IMR-90 (cell line): ENCODE measurements at places on chromosomes 13 and 19. TPM values are rescaled to one million over a fixed set of nuclear protein-coding genes. Genes with fewer than 3 reads are reported as not detected.

- peaks cover 2% of the 10 kb centered on the region; the same call in 1 of the 2 replicates for H3K4me1 ChIP-seq
- H3K27me3 ChIP-seq: no peaks in the 10 kb centered on the region
- H3K36me3 ChIP-seq: peaks cover 24% of the 10 kb centered on the region
- H3K27ac ChIP-seq: peak overlapping the region; percentile 35
- DNase-seq: peak; percentile 92
- no peak overlapping the region for H3K4me3 ChIP-seq
Measured at GRCh38 chr19:4815426-4816201, 15.9 kb downstream of the TICAM1 start.

DNA sequence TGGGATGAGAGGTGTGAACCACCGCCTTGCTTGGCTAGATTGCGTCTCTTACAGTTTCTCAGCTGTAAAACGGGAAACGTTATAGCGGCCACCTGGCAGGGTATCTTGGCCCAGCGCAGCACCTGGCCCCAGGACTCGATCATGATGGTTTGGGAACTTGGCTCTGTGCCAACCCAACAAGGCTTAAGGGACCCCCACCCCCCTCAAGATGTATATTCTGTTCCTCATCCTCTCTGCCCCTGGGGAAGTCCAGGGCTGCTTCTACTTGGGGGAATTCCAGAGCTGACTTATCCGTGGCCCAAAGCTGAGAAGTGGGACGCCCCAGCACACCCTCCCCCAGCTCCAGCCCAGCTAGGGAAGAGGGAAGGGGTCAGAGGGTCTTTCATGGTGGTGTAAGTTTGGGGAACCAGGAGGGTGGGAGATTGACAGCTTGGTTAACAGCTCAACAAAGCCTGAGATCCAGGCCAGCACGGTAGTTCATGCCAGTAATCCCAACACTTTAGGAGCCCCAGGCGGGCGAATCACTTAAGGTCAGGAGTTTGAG is 695 bp downstream of the ICAM1 start:
- H3K36me3 ChIP-seq: no peaks in the 10 kb centered on the region
- H3K27ac ChIP-seq: no peak overlapping the region
- peaks cover 5% of the 10 kb centered on the region; the same call in 1 of the 2 replicates for H3K4me1 ChIP-seq
- no peaks in the 10 kb centered on the region; the same call in 1 of the 2 replicates for H3K27me3 ChIP-seq
- DNase-seq: peak; percentile 56

GRCh38 chr19:43743059-43743458 is 11.7 kb downstream of the SMG9 start:
- no peaks in the 10 kb centered on the region for H3K27me3 ChIP-seq
- 0 out of 2 replicates have a peak, but pooled peaks cover 1% of the 10 kb centered on the region for H3K4me1 ChIP-seq
- peak; percentile 57 for DNase-seq
- peaks cover 57% of the 10 kb centered on the region for H3K36me3 ChIP-seq
- H3K27ac ChIP-seq: no peak overlapping the region
- no peak overlapping the region for H3K4me3 ChIP-seq

DNA sequence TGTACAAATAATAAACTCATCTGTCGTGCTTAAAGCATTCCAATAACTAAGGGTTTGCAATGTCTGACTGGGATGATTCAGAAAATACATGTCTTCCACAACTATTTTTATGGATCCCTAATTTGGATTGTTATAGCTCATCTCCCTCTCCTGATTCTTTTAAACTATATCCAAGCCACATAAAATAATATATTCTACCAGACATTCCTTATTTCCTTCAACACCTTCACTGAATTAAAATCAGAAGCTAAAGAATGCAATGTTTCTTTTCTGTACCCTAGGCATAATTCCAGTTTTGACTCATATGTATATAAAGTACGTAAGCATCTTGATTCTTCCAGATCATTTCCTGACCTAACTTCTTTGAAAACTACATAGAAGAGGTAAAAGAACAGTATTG is 420.4 kb downstream of the EFNB2 start:
- no peaks in the 10 kb centered on the region for H3K27me3 ChIP-seq
- H3K4me3 ChIP-seq: no peak overlapping the region
- peaks cover 8% of the 10 kb centered on the region for H3K4me1 ChIP-seq
- DNase-seq: peak; percentile 78

- H3K27ac ChIP-seq: no peak overlapping the region
- peak; percentile 65 for DNase-seq
- H3K27me3 ChIP-seq: no peaks in the 10 kb centered on the region
- no peaks in the 10 kb centered on the region for H3K36me3 ChIP-seq
- no peaks in the 10 kb centered on the region for H3K4me1 ChIP-seq
Measured at GRCh38 chr13:90485436-90485835, 862.1 kb upstream of the MIR17HG start.

GRCh38 chr19:46978171-46978869 is 41.3 kb upstream of the NPAS1 start:
- no peak overlapping the region for H3K27ac ChIP-seq
- peaks cover 35% of the 10 kb centered on the region for H3K4me1 ChIP-seq
- no peaks in the 10 kb centered on the region for H3K27me3 ChIP-seq
- no peak overlapping the region for H3K4me3 ChIP-seq

DNA sequence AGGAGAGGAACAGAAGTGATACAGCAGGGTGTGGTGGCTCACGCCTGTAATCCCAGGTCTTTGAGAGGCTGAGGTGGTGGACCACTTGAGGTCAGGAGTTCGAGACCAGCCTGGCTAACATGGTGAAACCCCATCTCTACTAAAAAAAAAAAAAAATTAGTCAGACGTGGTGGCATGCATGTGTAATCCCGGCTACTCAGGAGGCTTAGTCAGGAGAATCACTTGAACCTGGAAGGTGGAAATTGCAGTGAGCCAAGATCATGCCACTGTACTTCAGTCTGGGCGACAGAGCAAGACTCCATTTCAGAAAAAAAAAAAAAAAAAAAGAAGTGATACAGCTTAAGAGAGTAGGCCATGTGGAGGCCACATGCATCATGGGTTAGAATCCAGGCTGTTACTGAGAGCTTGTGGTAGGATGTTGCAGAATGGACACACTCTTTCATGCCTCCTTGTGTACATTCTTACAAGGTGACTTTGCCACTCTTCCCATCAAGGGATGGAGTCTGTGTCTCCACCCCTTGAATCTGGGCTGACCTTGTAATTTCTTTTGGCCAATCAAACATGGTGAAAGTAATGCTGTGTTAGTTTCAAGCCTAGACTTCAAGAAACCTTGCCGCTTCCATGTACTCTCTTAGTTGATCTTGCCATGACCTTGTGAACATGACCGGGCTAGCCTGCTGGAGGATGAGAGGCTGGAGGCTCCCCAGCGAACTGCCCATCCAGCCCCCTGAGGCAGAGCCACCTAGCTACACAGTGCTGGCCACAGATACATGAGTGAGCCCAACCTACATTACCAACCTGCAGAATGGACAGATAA is 12.3 kb downstream of the FAM187B start:
- H3K27ac ChIP-seq: no peak overlapping the region
- no peak overlapping the region for H3K4me3 ChIP-seq
- H3K36me3 ChIP-seq: no peaks in the 10 kb centered on the region
- no peaks in the 10 kb centered on the region for H3K4me1 ChIP-seq

- H3K4me1 ChIP-seq: peaks cover 2% of the 10 kb centered on the region; the same call in 1 of the 2 replicates
- no peaks in the 10 kb centered on the region for H3K27me3 ChIP-seq
- H3K27ac ChIP-seq: no peak overlapping the region
- DNase-seq: no peak
Measured at GRCh38 chr19:1602091-1602707, 3.1 kb downstream of the UQCR11 start.

DNA sequence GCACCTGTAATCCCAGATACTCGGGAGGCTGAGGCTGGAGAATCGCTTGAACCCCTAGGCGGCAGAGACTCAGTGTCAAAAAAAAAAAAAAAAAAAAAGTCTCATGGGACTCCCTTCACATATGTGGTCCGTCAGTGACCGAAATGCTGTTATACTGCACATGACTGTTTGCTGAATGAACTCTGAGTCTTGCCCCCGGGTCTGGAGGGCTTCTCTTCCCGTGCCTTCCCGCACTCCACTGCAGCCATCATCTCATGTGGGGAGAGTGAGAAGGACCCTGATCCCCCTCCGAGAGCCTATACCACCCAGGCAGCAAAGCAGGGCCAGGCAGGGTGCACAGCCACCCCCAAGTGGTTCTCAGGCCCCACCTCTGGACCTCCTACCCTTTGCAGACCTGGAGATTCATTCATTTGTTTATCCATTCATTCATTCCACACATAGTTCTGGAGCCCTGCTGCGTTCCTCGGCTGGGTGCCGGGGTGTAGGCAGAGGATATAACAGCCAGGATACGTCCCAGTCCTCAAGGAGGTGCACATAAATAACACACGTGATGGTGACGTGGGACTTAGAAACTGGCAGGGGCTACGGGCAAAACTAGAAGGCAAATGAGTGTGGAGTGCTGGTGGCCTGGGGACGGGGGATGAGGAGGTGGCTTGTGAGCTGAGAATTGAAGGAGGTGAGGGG is 14.2 kb downstream of the NDUFA11 start:
- DNase-seq: peak; percentile 70
- H3K4me1 ChIP-seq: peaks cover 19% of the 10 kb centered on the region
- no peak overlapping the region for H3K4me3 ChIP-seq
- no peaks in the 10 kb centered on the region for H3K27me3 ChIP-seq
- peak overlapping the region; percentile 67 for H3K27ac ChIP-seq

GRCh38 chr19:3056417-3057088 is 5.7 kb downstream of the TLE5 start:
- H3K27me3 ChIP-seq: no peaks in the 10 kb centered on the region
- H3K36me3 ChIP-seq: peaks cover 63% of the 10 kb centered on the region
- no peak overlapping the region for H3K27ac ChIP-seq
- no peak overlapping the region for H3K4me3 ChIP-seq
- DNase-seq: no peak
- peaks cover 26% of the 10 kb centered on the region for H3K4me1 ChIP-seq

DNA sequence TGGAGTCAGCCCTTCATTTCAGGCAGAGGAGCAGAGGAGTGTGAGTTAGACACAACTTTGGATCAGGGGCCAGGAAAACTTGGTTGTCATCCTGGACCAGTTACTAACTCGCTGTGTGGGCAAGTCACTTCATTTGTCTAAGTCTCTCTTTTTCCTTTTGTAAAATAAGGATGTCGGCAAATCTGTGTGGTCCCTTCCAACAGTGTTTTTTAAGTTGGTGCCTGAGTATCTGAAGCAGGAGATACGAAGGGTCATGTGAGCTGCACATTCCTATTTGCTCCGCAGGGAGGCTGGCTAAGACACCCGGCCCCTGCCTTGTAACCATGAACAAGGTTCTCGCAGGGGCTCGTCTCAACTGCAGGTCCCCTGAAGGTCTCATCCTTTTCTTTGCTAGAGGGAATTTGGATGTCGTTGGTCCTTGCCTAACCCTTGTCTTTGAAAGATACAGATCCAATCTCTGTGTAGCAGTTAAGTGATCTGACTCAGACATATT is 64.3 kb downstream of the LRCH1 start:
- no peaks in the 10 kb centered on the region for H3K36me3 ChIP-seq
- H3K4me1 ChIP-seq: peaks cover 24% of the 10 kb centered on the region
- H3K4me3 ChIP-seq: no peak overlapping the region
- H3K27ac ChIP-seq: peak overlapping the region; percentile 19; the same call in 1 of the 2 replicates
- H3K27me3 ChIP-seq: no peaks in the 10 kb centered on the region

DNA sequence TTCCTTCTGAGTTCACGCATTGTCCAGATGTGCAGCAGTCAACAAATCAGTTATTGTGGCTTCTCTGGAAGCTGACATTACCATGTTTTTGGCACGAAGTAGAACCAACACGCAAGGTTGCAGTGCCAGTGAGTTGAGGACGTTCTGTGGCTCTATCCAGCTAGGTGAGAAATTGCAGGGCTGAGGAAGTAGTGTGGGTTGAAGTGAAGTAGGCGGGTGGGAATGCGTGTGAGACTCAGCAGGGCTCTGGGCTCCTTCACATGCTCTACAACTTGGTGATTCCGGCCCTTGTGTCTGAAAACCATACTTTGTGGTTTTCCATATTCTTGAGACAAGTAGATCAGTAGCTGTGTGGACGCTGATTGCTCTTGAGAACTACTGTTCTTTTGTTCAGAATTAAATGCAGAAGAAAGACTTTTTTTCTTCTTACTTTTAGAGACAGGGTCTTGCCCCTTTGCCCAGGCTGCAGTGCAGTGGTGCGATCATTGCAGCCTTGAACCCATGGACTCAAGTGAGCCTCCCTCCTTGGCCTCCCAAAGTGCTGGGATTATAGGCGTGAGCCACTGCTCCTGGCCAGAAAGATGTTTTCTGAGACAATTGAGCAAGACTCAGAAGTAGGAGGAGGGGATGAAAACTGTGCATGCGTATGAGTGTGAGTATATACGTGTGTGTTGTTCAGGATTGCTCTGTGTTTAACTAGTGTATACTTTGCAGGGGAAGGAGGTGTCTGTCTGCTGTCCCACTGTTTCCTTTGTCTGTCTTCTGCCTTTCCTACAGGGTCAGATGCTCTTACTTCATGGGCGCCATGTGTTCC is 46.2 kb downstream of the GATAD2A start:
- DNase-seq: no peak
- H3K4me3 ChIP-seq: no peak overlapping the region
- peaks cover 6% of the 10 kb centered on the region for H3K4me1 ChIP-seq
- no peaks in the 10 kb centered on the region for H3K27me3 ChIP-seq
- no peak overlapping the region for H3K27ac ChIP-seq

DNA sequence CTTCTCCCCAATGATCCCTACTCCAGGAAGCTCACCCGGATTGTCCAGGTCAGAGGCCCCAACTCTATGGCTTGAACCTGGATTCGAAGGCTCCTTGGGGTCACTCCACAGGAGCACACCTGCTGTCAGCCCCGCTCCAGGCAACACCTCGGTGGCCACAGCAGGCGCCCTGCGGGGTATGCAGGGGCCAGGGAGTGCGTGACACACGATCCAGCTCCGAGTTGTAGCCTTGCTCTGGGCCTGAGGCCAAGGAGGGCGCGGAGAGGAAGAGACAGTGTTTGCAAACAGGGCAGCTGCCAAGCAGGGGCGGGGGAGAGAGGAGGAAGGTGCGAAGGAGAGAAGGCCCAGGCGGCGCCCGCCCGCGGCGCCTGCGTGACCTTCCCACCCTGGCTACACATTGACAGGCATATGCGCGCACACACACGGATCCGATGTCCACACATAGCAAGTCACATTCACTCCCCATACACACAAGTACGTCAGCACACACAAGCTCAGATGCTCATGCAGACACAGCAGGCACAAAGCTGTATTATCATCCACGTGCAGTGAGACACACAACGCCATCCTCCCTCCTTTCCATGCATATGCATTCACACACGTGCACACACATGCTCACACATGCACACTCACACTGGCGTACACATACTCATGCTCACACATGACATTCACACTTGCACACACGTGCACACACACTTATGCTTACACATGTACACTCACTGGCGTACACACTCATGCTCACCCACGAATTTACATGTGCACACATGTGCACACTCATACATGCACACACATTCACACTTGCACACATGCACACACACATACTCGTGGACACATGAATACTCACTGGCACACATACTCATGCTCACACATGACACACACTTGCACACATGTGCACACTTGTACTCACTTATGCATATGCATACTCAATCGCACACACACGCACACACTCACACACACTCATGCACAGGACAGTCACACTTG is 10.4 kb downstream of the SBK2 start:
- H3K27ac ChIP-seq: no peak overlapping the region
- H3K4me3 ChIP-seq: no peak overlapping the region
- peak; percentile 87 for DNase-seq
- H3K4me1 ChIP-seq: peaks cover 5% of the 10 kb centered on the region
- no peaks in the 10 kb centered on the region for H3K27me3 ChIP-seq

GRCh38 chr13:40813667-40814454 is 24.4 kb downstream of the SLC25A15 start:
- H3K4me1 ChIP-seq: peaks cover 2% of the 10 kb centered on the region; the same call in 1 of the 2 replicates
- no peak overlapping the region for H3K27ac ChIP-seq
- peak; percentile 34 for DNase-seq

Gene MEIOSIN
- total RNA-seq: not detected in 2 replicates

Gene PSG7
- total RNA-seq: under 0.01 and 0.28 TPM in 2 replicates

Gene TBXA2R
- 0.28 and 0.36 TPM in 2 replicates for total RNA-seq

Gene FPR3
- total RNA-seq: not detected in 2 replicates

Gene PTH2
- not detected in 2 replicates for total RNA-seq

Gene CYP4F12
- not detected in 2 replicates for total RNA-seq
